Cerebellar nuclear complex (tissue), 1 donor: ENCODE measurements at places on chromosomes 7 and 10.

DNA sequence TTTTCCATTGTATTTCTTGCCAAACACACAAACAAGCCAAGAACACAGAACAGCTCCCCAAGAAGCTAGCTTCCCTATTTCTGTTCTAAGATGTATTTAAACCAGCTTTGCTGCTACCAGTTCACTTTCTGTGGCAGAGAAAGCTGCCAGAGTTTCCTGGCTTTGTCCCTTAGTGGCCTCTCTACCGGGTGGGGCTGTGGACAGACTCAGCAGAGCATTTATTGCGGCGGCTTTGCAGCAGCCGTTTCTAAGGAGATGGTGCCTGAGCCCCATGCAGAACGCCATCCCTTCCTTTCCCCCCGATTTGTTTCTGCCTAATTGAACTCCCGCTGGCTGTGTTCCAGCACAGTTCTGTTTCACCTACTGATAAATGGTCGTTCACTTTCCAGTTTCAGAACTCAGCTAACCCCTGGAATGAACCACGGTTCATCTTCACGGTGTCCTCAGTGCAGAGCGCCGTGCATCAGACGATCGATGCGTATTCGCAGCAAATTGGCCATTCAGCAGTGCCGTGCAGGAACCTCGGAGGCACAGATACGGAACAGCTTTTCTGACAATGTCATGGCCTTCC lies 33.8 kb upstream of the SFMBT2 start:
- DNase-seq: no peak

GRCh38 chr10:101014966-101015581 lies 15.5 kb downstream of the LZTS2 start:
- DNase-seq: no peak

- no peak for DNase-seq
These were observed 72.3 kb upstream of the ZNF746 start for GRCh38 chr7:149569726-149570422.

DNA sequence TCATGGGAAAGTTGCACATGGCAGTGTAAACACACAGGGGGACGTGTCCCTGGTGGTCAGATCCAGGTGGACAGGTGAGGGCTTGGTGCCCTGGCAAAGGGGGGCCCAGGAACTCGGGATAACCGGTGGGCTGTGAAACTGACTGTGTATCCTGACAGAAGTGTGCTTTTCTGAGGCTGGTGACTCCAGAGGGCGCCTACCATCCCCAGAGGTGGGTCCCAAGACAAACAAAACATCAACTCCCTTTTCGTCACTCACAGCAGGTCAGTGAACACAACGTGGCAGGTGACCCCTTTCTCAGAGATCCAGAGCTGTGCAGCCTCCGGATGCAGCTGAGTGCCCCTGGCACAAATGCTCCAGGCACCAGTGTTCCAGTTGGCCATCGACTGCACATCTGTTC lies 56.0 kb upstream of the DDC start:
- no peak for DNase-seq

DNA sequence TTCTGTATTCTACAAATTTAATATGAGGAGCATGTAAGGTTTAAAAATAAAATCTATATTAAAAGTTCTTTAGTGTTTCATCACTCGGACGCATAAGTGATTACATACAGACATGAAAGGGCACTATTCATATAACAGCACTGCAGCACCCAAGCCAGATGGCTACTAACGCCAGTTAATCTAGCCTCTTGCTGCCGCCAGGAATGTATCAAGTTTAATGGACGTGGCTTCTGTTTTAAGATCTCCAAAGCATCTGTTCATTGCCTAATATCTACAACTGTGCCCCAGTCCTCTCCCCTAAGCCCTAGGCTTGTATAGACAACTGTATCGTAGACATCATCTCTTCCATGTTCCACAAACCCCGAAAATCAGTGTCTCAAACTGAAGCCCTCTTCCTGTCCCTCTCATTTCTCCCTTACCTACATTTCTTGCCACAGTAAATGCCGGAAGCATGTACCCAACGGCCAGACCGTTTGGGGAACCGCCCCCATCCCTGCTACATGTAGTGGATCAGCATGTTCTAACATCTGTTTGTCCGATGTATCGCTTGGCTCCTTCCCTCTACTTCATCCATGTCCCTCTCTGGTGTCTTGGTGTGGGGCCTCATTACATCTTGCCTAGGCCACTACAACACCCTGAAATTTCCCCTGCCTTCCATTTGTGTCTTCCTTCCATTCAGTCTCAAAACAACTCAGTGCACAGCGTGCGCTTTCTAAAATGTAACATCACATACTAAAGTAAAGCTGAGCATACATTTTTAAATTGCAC lies 147.5 kb upstream of the RSU1 start:
- no peak for DNase-seq
